ENCODE measurements at places on chromosomes 13 and 19.

- DNase-seq, result peak; percentile 75
These were observed 211.5 kb downstream of the URI1 start for GRCh38 chr19:30153326-30154210.

DNA sequence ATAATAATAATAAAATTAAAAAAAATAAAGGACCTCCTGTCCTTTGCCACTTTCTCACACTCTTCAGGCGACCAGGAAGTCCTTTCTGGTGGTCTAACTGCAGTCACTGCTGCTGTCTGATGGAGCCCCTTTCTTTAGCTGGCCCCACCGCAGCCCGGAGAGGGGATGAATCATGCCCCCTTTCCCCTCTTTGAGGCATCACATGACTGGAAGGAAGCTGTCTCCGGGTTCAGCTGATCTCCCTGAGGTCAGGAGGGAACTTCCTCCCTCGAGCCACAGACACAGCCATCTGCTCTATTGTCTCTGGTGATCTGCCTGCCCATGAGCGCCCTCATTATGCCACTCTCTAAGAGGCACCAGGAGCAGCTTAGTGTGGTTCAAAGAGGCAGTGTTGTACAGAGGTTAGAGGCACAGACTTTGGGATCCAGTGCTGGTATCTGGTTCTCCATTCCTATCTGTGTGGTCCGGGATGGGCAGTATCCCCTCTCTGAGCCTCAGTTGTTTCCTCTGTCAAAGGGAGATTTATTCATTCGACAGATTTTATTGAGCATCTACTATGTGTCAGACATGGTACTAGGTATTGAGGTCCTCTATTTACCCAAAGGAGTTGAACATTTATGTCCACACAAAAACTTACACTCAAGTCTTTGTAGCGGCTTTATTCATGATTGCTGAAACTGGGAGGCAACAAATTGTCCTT, 30.0 kb downstream of the VAV1 start:
- DNase-seq, result peak; percentile 70

DNA sequence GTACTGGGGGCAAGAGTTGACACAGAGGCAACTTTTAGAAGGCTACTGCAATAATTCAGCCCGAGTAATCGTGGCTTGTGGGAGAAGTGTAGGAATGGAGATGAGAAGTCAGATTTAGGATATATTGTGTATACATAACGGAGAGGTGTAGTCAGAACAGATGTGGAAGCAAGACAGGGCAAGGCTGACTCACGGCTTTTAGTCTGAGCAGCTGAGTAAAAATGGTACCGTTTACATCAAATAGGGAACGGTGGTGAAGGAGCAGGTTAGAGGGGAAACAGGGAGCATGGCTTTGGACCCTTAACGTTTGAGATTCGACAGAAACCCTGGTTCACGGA, 796 bp upstream of the LSM14A start:
- peak; percentile 70 for DNase-seq

GRCh38 chr19:29940971-29941585, 961 bp upstream of the URI1 start:
- no peak for DNase-seq

GRCh38 chr19:43664018-43664417, 6.0 kb downstream of the PLAUR start:
- peak; percentile 38 for DNase-seq

DNA sequence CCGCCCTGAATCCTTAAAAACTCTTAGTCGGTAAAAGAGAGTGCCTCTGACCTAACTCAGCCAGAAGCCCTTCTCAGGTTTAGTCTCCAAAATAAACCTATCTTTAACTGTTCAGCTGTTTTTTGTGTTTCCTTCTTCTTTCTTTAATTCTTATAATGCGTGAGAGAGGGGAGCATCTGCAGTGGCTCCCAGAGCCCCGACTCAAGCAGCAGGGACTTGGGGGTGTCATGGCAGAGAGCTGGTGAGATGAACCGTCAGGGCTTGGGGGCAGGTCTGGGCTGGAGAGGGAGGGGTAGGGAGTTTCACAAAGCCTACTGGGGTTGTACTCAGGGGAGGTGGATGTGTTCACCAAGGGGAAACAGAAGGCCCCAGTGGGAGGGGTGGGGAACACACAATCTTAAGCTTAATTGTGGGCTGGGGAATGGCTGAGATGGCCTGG, 16.8 kb upstream of the SIGLEC6 start:
- no peak for DNase-seq

GRCh38 chr19:30908262-30908771, 440.9 kb downstream of the TSHZ3 start:
- DNase-seq, result no peak

- no peak for DNase-seq
These were observed 7.1 kb downstream of the MIDN start for GRCh38 chr19:1255186-1256161.

DNA sequence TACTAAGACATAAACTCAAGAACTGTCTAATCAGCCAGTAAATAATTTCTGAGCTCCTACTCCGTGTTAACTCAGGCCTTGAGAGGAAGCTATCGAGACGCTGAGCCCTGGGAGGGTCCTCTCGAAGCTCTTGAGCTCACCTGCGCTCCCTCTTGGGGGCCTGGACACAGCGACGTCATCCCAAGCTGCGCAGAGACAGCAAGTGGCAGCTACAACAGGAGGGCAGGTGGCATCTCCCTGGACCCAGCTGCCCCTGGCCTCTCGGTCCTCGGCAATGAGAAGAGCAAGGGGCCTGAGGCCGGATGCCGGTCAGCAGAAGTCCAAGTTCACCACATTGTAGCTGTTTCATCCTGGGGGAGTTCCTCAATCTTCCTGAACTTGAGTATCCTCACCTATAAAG, 30.5 kb upstream of the TUBGCP3 start:
- no peak for DNase-seq

- DNase-seq, result no peak
These were observed 68.4 kb upstream of the LRCH1 start for GRCh38 chr13:46484561-46484960.

- no peak for DNase-seq
These were observed 927 bp downstream of the COL4A2 start for GRCh38 chr13:110307767-110308655.

DNA sequence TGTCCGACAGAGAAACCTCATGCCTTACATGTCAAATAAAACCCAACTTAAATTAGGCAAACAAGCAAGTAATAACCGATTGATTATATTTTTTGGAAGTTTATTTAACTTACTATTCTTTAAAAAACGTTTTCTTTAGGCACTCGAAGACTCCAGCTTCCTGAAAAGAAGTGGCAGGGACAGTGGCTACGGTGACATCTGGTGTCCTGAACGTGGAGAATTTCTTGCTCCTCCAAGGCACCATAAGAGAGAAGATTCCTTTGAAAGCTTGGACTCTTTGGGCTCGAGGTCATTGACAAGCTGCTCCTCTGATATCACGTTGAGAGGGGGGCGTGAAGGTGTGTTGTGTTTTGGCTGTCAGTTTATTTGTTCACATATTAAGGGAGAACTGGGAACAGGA, 164.4 kb downstream of the LMO7 start:
- DNase-seq, result no peak

- no peak for DNase-seq
These were observed 2.1 kb upstream of the LRCH1 start for GRCh38 chr13:46550822-46551221.

Measured in GM13976 (cell line).